Heart right ventricle (tissue), 16 donors: ENCODE measurements at places on chromosomes 1 and 21. TPM values are rescaled to one million over a fixed set of nuclear protein-coding genes. Genes with fewer than 3 reads are reported as not detected.

DNA sequence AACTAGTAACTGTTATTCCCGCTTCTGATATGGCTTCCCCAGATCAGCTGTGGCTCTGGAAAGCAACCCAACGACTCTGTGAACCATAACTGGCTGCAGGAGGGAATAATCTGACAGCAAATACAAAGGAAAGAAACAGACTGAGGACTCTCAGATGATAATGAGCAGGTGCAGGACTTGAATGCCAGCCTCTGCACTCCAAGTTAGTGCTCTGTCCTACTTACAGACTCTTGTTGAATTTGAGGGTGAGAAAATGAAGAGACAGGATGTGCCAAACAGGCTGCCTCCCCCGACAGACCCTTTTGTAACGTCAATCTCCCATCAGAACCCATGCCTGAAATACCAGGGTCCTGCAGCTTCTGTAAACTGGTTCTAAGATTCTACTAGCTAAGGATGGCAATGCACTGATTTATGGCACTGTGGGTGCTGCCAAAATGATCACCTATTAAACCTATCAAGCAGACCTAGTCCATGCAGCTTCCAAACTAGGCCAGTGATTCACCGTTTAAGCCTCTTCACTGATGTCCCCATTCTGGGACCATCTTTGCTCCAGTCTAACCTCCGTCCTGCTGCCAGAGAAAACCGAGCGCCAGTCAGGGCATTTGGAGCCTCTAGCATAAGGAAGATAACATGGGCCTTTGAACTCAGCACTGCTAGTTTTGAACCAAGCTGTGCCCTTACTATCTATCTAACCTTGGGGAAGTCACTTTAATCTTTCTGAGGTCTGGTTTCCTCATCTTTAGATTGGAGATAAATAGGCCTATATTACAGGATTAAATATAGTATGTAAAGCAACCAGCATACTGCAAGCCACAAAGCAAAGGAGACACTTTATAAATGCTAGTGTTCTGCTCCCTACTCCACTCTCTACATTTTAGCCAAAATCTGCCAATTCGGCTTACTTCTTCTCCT is 4.8 kb downstream of the MKNK1 start:
- no peak for DNase-seq

GRCh38 chr1:234111458-234112142 is 207.1 kb downstream of the SLC35F3 start:
- no peak for DNase-seq

PLXNA2 gene
- polyA plus RNA-seq: 11.0 TPM

CYP4Z1 gene
- 0.09 TPM for polyA plus RNA-seq

CAPN9 gene
- polyA plus RNA-seq: not detected

- no peak for DNase-seq
Measured at GRCh38 chr1:198003468-198003867, 86.3 kb downstream of the LHX9 start.

- no peak for DNase-seq
Measured at GRCh38 chr1:230572121-230573105, 69.9 kb upstream of the COG2 start.

DNA sequence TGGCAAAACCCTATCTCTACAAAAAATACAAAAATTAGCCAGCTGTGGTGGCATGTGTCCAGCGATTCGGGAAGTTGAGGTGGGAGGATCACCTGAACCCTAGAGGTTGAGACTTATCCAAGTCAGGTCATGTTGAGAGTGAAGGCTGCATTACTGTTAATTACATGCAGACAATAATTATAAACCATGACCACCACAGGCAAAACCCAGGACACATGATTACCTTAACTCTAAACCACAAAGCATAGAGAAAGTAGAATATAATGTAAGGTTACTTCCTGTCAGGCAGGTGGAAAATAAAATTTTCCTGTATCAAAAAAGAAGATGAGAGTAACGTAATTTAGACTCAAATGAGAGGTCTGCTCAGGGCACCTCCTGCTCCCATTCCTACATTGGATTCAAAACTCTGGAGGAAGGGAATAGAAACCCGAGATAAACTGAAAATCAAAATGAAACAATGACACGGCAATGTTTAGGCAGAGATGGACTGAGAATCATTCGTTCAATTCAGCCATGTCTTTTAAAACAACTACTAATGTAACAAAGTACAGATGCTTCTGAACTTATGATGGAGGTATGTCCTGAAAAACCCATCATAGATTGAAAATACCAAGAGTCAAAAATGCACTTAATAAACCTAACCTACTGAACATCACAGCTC is 33.6 kb downstream of the RGS8 start:
- no peak for DNase-seq

DNA sequence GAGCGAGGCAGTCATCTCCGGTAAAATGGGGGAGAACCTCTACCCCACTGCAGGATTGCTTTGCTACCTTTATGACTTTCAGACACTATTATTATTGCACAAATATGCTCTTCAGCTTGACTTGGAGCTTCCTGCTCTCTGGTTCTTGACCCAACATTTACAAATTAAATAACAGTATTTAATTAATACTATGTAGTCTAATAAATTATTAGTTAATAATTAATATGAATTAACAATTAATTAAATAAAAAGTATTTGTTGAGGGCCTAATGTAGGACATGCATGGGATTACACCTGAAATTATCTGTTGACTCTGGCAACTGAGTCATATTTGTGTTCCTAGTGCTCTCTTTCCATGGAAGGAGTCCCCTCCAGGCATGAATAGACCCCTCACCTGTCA is 359.9 kb downstream of the SIPA1L2 start:
- DNase-seq: no peak

- no peak for DNase-seq
Measured at GRCh38 chr1:34612091-34612827, 142.6 kb upstream of the GJB5 start.

DNA sequence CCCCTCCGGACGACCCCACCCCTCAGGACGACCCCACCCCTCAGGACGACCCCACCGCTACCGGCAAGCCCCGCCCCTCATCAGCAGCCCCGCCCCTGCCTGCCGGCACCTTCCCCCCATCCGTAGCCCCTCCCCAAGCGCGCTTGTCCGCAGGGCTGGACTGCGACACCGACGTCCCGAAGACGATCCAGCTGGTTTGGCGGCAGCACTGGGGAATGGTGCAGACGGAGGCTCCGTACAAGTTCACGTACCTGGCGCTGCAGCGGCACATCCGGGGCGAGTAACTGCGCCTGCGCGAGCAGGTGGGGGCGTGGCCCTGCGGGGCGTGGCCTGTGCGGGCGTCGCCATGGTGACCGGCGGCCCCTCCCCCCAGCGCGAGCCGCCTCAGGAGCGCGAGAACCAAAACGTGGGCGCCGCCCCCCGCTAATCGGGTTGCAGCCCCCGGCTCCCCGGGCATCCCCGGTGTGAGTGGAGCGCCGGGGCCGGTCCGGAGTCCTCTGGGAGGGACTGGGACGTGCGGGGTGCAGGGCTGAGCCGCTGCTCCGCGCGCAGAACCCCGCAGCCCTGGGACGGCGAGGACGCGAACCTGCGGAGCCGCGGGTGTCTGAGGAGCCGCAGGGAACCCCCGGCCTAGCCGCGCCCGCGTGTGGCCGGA is 4.9 kb downstream of the RNF223 start:
- DNase-seq: peak; percentile 77

GRCh38 chr1:199273837-199274379 is 635.1 kb downstream of the PTPRC start:
- no peak for DNase-seq

TMEM200B gene
- 3.3 TPM for polyA plus RNA-seq

- DNase-seq: no peak
Measured at GRCh38 chr1:48889615-48890014, 112.9 kb upstream of the BEND5 start.

GRCh38 chr1:40753142-40753882 is 30.3 kb upstream of the KCNQ4 start:
- DNase-seq: no peak

ATAD3B gene
- 33.3 TPM for polyA plus RNA-seq

- DNase-seq: no peak
Measured at GRCh38 chr1:186104459-186104858, 270.6 kb downstream of the TPR start.

PTPN7 gene
- 0.51 TPM for polyA plus RNA-seq
